ENCODE measurements at places on chromosomes 7 and 10.
A peak's percentile ranks its signal among the peaks of the same experiment; 100 is the strongest.

GRCh38 chr7:108697254-108697653 is 127.6 kb downstream of the DNAJB9 start:
- no peak for DNase-seq

DNA sequence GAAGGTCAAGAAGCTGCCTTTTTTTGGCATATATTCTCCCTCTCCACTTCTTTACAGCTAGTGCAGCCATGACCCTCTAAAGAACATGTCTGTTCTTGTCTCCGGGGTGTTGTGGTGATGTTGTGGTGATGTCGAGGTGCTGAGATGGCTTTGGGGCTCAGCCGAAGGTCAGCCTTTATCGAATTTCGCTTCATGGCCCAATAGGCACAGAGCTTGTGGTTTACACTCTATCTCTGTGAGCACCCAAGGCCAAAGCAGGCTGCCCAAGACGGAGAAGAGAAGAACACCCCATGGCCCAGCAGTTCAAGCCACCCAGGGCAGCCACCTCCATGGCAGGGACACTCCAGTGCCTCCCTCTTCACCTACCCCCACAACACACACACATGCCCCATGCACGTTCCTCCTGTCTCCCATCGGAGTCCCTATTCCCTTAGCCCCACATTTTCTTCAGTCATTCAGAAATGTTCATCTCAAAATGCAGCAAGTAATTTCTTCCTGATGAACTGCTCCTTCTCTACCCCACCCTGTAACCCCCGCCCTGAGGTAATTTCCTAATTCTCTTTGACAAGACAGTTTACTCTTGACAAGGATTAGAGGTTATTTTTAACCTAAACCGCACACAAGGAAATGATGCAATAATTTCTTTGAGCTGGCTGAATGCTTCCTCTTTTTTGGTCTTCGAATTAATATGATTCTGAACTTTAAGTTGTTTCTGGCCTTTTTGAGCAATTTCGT is 18.6 kb upstream of the ADRB1 start:
- peak; percentile 45 for DNase-seq

- no peak for DNase-seq
Observed at GRCh38 chr10:12400266-12400931, 51.1 kb downstream of the CAMK1D start.

DNA sequence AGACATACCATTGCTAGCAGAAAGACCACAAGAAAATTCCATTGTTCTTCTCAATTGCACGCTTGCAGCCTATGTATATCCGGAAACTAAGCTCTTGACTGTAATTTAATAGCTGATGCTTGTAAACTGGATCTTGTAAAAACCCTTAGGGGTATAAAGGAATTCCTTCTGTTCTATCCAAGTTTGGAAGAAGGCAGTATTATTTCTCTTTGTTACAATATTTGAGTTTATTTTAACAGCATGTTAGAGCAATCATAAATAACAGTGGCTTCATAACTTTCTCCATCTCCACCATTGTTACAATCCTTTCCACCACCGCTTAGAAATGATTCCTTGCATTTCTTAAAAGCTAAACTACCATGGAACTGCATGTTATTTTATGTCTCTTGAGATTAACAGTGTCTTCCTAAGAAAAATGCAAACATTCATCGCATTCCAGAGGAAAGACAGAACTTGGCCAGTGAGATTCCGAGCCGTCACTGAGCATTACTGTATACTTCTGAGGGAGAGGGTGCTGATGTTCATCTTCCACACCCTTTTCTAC is 92.5 kb downstream of the TRIL start:
- no peak for DNase-seq

DNA sequence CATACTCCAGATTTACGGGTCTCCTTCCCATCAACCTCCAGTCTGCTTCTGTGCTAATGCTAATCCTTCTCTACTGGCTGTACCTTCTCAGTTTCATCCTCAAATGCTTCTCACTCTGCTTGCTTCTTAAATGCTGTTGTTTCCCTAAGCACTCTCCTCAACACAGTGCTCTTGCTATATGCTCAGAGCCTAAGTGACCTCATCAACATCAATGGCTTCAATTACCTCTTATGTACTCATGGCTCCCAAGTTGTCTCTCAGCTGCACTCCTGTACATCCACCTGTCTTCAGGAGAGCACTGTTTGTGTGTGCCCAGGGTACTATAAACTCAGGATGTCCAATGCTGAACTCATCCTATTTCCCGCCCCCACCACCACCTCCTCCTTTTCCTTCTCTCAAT is 22.5 kb downstream of the ELAPOR2 start:
- DNase-seq: no peak

GRCh38 chr10:80484243-80484642 is 30.1 kb downstream of the TSPAN14 start:
- DNase-seq: no peak

DNA sequence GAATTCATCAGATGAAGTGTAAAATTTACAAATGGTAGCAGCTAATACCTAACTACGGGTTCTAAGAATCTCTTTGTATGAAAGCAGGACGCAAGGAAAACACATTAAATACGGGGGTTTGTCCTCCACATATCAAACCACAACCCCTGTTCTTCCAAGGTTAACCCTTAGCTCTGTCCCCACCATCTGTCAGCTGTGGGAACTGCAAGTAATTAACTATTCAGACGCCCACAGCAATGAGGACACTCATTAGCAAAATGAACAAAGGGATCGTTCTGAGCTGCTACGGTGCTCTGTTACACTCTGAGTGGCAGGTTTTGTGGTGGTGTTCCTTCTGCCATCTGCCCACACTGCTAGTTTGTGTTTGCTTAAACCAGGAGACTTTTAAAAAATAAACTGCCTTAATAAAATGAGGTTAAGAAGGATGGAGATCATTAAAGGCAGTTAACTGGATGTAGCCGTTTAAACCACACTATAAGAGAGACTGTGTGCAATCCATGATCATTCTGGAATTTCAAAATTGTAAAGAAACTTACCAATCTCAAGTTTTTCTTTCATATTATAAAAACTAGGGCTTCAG is 51.4 kb downstream of the C10orf67 start:
- peak; percentile 20 for DNase-seq

DNA sequence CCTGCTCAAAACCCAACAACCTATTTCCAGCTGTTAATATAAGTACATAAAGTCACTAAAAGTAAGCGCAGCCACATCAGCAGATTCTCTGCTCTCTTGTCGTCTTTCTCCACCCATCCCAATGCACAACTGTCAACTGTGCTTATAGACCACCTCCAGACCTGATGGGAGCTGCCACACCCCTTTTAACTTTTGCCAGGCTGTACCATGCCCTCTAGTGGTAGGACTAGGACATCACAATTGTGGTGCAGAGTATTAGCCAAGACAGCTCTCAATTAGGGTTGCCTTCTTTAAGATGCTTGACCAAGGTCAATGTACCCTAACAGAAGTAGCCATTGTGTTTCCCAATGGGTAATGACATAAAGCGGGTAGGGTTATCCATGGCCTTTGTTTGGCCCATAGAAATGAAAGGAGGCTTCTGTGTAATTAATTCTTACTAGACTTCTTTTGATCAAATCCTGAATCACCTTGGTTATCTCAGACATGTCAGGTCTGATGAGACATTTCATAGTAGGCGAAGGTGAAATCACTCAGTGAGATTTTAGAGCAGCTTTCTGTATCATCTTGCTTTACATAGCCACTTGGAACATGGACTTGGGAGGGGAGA is 68.1 kb downstream of the SCRN1 start:
- peak; percentile 53 for DNase-seq

DNA sequence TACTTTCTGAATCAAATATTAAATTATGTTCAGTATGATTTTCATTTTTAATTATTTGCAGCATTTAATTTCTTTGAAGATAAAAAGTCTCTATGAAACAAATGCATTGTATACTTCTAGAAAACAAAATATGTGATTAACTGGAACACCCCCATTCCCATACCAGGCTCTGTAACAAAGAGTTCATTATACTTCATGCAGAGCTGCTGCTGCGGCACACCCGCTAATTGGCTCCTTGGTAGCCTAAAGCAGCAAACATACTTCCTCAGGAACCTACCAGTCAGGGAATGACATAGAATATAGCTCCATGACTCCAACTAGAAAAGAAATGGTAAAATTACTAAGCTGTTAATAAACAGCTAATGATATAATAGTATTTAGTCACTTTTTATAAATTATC is 19.3 kb downstream of the RAB11FIP2 start:
- no peak for DNase-seq

- no peak for DNase-seq
Observed at GRCh38 chr10:69662901-69663300, 32.9 kb downstream of the FAM241B start.

- DNase-seq: no peak
Observed at GRCh38 chr10:117885206-117885829, 161.4 kb downstream of the RAB11FIP2 start.

- no peak for DNase-seq
Observed at GRCh38 chr10:44578271-44578670, 193.4 kb upstream of the CXCL12 start.

- no peak for DNase-seq
Observed at GRCh38 chr7:126305671-126306070, 947.1 kb downstream of the GRM8 start.

DNA sequence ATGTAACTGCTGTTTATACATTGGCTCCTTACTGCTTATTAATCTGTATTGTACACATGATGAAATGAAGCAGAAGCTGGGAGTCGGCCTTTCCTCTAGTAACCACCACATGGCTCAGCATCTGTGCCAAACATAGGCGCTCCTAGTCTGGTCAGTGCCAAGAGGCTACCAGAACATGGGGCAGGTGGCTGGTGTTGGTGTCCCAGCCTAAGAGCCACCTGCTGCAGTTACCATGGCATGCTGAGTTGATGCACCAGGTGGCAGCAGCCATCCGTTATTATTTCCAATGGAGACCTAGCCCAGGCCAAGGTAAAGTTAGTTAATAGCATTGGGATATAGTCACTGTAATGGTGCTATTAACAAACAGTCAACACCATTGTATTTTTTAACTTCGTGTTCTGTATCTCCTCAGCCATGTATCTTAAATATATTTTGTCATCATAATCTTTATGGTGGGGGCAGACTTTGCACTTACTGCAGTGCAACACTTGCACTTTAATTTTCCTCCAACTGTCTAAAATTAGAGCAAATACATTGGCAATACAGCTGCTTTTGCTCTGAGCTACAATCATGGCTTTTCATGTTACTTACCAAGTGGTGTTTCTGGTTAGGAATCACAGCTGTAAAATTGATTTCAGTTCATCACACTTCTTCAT is 33.1 kb downstream of the HBP1 start:
- DNase-seq: peak; percentile 26

DNA sequence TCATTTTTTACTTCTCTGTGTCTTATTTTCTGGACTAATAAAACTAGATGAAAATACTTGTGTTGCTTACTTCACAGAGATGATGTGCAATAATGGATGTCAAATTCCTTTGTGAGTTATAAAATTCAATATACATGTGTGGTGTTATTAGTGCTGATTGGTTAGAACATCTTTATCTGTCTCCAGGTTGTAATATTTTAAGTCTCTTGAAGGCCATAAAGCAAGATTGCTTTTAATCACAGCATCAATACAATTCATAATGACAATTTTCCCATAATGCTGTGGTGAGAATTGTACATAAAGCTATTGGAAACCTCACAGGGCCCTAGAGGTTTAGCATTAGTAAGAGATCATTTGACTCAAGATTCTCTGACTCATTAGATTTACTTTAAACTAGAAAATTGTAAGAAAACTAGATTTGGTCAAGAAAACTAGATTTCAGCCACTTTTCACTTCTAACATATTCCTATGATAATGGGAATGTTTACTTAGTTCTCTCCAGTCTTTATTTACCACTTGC is 963.7 kb downstream of the REEP3 start:
- DNase-seq: no peak

GRCh38 chr10:5538446-5538845 is 13.7 kb downstream of the CALML3 start:
- no peak for DNase-seq

DNA sequence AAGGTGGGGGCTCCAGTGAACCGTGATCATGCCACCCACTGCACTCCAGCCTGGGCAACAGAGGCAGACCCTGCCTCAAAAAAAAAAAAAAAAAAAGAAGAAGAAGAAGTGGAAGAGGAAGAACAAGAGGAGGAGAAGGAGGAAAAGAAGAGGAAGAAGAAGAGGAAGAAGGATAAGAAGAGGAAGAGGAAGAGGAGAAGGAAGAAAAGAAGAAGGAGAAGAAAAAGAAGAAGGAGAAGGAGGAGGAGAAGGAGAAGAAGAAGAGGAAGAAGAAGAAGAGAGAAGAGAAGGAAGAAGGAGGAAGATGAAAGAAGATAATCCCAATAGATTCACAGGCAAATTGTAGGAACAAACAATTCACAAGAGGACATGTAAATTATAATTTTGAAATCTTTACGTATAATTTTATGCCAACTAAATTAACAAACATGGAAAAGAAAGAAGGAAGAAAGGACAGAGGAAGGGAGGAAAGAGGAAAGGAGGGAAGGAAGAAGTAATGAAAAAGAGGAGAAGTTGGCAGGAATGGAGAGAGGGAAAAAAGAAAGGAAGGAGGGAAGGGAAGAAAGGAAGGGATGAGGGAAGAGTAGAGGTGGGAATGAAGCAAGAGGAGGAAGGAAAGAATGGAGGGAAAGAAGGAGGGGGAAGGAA is 3.5 kb downstream of the SVOPL start:
- no peak for DNase-seq

- DNase-seq: no peak
Observed at GRCh38 chr10:54808186-54808935, 7.3 kb upstream of the PCDH15 start.

DNA sequence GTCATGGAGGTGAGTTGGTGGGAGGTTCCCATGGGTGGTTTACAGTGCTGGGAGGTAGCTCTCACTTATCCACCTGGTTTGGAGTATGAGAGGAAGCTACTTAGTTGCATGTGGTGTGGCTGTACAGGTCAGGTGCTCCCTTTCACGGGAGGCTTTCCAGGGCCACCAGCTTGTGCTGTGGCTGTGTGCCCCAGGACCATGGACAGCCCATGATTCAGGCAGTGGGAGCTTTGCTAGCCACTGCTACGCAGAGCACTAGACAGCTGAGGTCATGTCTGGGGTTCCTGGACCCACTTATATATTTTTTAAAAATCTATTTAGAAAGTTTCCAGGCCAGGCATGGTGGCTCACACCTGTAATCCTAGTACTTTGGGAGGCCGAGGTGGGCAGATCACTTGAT is 42.5 kb upstream of the KCNMA1 start:
- no peak for DNase-seq

DNA sequence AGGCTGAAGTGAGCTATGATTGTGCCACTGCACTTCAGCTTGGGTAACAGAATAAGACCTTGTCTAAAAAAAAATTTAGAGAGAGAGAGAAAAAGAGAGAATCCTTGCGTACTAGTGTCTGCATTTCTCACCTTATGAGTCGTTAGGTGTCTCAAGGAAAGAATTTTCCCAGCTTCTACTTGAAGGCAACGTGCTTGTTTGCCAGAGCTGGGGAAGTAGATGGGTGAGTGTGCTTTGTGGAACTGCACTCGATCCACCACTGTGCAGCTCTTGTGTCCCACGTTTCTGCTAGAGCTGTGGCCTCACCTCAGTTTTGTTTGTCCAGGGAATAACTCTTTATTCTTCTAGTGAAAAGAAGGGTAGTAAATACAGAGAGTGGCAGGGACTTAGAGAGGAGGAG is 38.9 kb downstream of the HDAC9 start:
- no peak for DNase-seq

DNA sequence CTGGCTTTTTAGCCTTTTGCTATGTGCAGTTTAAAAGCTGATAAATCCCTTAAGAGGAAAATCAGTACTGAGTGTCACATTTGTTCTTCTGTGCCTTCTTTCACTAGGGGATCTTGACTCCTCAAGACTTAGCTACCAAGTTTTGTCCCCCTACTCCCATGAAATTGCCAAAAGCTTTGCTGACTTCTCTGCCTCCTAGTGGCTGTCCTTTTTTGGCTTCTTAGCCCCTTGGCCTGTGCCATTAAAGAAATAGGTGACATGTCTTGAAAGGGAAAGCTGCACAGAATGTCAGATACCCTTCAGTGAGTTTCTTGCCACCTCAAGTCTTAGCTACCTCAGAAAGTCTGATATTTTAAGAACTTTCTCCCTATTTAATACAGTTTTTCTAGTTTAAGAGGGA is 10.5 kb downstream of the MKLN1 start:
- no peak for DNase-seq
